Inflammatory macrophage treated with lipopolysaccharide for 4 hours (primary cell): ENCODE measurements at places on chromosomes 4 and X.

- DNase-seq: no peak
Observed at GRCh38 chrX:74423289-74423998, 2.2 kb downstream of the SLC16A2 start.

DNA sequence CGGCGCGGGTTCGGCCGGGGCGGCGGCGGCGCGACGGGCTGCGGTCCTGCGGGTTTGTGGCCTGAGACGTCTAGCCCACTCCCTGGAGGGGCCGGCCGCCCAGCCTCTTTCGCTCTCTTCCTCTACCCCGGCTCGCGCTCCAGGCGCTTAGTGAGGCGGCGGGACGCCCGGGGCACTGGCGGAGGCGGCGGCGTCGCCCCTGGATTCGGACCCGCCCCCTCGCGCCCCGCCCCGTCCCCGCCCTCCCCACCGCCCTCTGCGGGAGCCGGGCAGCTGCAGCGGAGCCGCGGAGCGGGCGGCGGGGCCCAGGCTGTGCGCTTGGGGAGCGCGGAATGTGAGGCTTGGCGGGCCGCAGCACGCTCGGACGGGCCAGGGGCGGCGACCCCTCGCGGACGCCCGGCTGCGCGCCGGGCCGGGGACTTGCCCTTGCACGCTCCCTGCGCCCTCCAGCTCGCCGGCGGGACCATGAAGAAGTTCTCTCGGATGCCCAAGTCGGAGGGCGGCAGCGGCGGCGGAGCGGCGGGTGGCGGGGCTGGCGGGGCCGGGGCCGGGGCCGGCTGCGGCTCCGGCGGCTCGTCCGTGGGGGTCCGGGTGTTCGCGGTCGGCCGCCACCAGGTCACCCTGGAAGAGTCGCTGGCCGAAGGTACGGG is at the start of gene BMP2K:
BMP2K (plus strand) TSS at position 272 of the 650 bp plus-strand sequence; CDS start at position 466, 194 bp downstream.
- peak; percentile 78 for DNase-seq

DNA sequence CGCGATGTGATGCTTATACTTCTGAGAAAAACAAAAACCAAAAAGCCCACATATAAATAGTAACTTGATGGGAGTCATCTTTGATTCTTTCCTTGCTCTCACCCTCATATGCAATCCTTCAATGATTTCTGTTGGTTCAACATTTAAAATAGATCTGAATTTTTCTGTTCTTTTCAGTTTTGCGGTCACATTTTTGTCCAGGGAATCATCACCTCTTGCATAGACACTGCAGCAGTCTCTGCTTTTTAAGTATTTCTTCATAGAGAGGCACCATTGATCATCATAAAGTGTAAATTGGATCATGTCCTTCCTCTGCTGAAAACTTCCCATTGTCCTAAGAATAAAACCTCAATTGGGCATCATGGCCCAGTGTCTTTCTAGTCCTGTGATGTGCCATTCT is 81.1 kb upstream of the SLC4A4 start:
- DNase-seq: no peak

GRCh38 chrX:118632862-118633261 is 94.5 kb upstream of the IL13RA1 start:
- no peak for DNase-seq

DNA sequence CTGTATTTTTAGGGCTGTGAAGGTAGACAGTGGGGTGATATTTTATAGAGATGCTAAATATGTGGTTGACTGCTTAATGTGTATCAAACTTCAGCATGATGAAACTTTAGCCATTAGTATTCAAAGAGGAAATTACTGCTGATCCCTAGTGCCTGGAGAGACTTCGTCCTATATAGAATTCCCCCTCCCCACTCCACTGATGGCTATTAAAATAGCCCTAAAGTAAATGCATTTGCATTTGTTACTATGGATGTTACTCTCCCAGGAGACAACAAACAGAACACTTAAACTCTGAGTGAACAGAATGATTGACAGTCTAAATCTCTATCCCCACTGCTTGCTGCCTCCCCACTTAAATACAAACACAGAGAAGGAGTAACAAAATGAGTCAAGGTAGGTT is 39.1 kb downstream of the ADGRL3 start:
- no peak for DNase-seq

DNA sequence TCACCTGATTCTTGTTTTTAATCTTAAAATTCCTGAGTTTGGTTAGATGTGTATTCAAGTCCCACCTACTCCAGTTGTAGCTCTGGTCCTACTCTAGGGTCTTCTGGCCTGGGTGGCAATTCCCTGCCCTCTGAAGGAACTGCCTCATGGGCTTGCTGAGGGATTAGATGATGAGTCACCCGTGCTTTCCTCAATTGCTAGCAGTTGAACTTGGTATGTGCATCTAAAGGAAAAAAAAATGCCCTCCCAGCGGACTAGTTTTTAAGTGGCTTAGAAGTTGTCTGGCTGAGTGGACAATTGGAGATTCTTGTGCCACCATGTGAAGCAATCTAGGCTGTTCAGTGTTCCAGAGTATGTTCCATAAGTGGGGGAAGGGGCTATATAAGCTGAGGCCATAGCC is 127.0 kb downstream of the CCNG2 start:
- no peak for DNase-seq

DNA sequence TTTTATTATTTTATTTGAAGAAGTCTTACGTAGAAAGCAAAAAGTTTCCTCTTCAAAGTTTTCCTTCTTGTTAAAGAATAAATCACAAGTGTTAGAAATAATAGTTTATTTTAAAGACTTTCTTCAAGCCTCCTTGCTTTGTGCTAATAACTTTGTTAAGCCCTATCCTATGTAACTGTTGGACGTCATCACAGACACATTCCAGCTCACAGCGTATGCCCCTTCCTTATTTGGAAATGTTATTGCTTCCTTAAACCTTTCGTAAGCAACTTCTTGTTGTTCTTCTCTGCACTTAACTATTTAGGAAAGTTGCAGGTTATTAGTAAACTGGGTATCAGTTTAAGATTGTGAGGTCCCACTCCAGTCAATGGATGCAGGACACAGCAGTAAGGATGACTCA is 7.6 kb upstream of the SRD5A3 start:
- DNase-seq: peak; percentile 46

- peak; percentile 6 for DNase-seq
Observed at GRCh38 chrX:139204898-139205667, 325.5 kb upstream of the F9 start.

DNA sequence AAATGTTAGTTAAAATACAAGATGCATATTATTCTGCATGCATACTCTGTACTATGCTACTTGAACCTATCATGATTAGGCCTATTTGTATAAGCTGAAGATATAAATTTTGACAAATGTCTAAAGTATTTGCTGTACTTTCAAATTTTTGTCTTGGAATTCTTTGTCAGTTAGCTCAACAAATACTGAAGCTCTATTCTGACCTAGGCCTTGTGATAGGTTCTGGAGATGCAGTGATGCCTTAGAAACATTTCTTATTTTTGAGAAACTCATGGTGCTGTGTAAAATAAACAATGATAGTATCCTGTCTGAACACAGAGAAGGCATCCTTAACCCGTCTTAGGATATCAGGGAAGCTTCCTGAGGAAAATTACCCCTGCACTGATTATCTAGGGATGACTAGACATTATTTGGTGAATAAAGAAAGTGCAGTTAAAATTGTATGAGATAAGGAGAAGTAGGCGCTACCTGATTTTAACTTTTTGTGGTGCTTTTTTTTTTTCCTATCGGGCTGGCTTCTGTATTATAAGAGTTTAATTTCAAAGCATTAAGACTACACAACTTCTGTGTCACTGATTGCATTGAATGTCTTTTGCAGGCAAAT is 43.4 kb downstream of the MOB1B start:
- DNase-seq: no peak

DNA sequence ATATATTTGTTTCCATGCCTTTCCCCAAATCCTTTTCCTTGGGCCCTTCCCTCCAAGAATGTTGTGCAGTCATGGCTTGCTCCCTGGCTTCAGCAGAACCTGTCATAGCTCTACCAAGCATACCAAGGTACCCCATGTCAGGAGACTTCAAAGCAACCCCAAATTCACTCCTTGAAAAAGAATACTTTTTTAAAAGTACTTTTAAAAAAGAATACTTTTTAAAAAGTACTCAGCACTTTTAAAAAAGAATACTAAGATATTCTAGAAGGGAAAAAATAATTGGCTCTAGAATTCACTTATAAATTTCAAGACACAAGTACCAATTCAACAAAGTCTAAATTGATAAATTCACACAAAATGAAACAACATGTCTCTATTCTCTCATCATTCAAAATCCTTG is 76.0 kb downstream of the NR3C2 start:
- DNase-seq: no peak

DNA sequence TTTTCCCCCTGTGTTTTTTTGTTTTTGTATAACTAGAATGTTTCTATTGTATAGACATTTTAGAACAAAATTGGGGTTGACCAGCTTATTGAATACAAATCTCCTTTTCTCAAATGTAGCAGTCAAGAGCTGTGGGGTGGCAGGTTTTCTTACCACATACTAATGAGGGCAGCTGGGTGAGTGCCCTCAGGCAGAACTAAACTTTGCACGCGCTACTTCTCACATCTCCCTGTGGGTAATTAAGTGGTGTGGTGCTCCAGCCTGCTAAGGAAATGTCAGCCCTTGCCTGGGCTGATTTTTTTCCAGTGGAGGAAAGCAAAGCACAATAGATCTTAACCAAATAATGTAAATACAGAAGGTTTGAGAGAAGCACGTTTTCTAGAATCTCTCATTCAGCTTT is 717.6 kb upstream of the TENM3 start:
- DNase-seq: no peak

GRCh38 chr4:23614284-23614892 is 275.5 kb downstream of the PPARGC1A start:
- peak; percentile 7 for DNase-seq

DNA sequence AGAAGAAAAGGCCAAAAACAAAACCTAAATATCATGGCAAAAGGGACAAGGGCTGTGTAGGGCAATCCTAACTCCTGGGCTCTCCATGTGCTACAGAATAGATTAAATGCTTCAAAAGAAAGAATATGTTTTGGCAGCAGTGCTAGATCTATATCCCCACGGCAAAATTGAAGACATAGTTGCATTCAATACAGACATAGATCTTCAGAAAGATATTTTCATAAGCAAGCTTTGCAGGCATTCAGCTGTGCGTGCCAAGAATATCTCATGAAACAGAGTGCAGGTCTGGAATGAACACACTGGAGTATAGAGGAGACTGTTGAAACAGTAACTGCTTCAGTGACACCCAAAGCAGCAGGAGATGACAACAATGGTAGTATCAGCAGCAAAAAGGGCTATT is 1476.9 kb downstream of the ARAP2 start:
- DNase-seq: no peak

DNA sequence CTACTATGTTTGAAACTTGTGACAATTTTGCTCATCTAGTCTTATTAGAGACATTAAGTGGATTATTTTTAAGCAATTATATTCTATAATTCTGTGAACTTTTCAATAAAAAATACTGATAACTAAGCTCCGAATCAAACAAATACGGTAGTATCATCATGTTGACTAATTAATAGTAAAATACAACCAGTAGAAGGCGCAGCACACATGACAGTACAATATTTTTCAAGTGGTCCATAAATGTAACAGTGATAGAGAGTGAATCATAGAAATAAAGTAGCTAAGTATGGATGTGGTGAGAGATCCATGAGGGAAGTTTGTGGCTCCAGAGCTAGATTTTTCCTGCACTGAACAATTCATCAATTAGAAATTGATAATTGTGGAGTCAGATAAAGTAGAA is 666.2 kb downstream of the KCTD8 start:
- DNase-seq: no peak

DNA sequence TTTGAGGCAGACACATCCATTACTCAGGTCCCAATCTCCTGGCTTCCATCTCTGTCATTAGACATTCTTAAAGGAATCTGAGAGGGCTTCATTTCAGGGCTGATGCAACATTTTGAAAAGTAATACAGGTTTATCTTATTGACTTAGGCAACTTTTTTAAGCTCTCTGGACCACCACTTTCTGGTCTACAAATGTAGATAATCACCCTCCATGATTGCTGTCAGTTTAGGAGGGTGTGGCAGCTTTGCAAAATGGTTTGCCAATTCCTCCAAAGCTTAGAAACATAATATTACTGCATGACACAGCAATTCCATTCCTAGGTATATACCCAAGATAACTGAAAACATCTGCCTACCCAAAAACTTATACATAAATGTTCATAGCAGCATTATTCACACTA is 77.6 kb downstream of the ARHGAP6 start:
- no peak for DNase-seq

GRCh38 chr4:74665346-74665745 is 129.0 kb downstream of the BTC start:
- no peak for DNase-seq

DNA sequence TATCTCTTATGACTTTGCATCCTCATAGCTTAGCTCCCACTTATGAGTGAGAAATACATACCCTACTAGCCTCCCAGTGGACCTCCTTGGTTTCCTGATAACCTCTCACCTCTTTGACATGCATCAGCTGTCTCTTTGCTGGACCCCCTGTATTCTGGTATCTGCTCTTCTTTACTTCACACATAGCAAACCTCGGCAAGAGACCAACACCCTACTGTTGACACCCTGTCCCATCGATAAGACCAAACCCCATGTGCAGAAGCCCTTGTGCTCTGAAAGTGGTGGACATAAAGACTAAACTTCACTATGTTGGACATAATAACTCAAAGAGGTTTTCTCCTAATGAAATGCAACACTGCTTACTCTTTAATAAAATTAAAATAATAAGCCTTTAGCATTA is 75.7 kb downstream of the RNF150 start:
- no peak for DNase-seq
